SJSA1 (cell line): ENCODE measurements at places on chromosomes 5 and 9. TPM values are rescaled to one million over a fixed set of nuclear protein-coding genes. Genes with fewer than 3 reads are reported as not detected.

SOX30 gene
- 2.7 and 5.8 TPM in 2 replicates for total RNA-seq

PCDHGB7 gene
- total RNA-seq: 1.8 and 2.6 TPM in 2 replicates

LMBRD2 gene
- total RNA-seq: 15.3 and 21.1 TPM in 2 replicates

EFNA5 gene
- total RNA-seq: 0.22 and 0.87 TPM in 2 replicates

SPATA31D3 gene
- total RNA-seq: not detected in 2 replicates

TMEM252 gene
- total RNA-seq: not detected in 2 replicates

CCNO gene
- total RNA-seq: 0.34 TPM in 1 of 2 replicates, not detected in the other

GRCh38 chr5:17223367-17224185 is 6.1 kb downstream of the BASP1 start:
- no peak for DNase-seq

DNA sequence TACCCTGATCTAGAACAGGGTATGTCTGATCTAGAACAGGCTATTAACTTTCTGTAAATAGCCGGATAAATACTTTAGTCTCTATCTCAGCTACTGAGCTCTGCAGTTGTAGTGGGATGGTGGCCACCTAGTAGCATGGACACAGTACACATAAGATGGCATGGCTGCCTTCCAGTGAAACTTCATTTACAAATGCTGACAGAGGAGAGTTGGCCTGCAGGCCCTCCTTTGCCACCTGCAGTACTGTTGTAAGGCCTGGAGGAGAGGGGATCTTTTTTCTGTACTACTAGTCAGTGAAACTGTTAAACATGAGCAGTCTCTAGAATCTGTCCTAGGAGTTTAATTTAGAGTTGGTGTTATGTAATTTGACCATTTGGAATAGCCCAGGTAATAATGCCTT is 86.0 kb downstream of the TRIO start:
- DNase-seq: no peak

GRCh38 chr5:112625689-112626438 is 111.8 kb upstream of the APC start:
- DNase-seq: no peak

- DNase-seq: no peak
Observed at GRCh38 chr9:73054091-73054490, 97.6 kb upstream of the ANXA1 start.

- no peak for DNase-seq
Observed at GRCh38 chr5:112121258-112121657, 297.8 kb downstream of the EPB41L4A start.

- peak; percentile 55 for DNase-seq
Observed at GRCh38 chr9:75803130-75803529, 87.3 kb upstream of the PCSK5 start.

DNA sequence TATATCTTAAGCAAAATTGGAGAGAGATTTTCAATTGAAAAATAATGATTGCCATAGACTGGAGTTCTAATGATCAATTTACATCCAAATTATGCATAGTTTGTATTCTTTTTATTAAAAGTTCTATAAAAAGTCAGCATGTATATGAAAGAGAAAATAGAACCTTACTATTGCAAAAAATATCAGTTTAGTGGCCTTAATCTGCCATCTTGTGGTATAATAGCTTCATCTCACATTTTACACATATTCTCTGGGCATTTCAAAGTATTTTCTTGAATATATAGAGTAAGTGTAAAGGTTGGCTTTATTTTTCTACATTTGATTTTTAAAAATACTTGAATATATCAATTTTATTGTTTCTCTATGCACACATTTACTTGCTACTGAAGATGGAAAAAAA is 1858.6 kb upstream of the CDH9 start:
- DNase-seq: no peak

GRCh38 chr9:83108208-83108607 is 45.3 kb upstream of the RASEF start:
- DNase-seq: no peak

DNA sequence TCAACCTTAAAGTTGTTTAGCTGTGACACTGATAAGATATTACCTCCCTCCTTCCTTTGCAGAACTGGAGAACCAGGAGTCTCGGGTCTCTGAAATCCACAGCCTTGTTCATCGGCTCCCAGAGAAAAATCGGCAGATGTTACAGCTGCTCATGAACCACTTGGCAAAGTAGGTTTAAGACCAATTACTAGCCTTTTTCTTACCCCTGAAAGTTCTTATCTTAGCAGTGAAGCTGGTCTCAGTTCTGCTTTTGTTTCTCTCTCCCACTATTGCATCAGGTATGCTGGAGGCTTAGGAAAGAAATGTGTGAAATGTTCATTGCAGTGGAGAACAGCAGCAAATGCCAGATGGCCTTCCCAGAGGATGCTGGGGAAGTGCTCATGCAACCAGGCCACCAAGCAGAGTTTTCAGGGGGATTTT is 287.4 kb downstream of the ARHGAP26 start:
- DNase-seq: no peak

GRCh38 chr9:119264165-119264564 is 105.1 kb downstream of the BRINP1 start:
- DNase-seq: no peak

- DNase-seq: no peak
Observed at GRCh38 chr5:125302577-125302976, 556.1 kb upstream of the ZNF608 start.

GRCh38 chr5:24621792-24622191 is 23.0 kb downstream of the CDH10 start:
- no peak for DNase-seq

DNA sequence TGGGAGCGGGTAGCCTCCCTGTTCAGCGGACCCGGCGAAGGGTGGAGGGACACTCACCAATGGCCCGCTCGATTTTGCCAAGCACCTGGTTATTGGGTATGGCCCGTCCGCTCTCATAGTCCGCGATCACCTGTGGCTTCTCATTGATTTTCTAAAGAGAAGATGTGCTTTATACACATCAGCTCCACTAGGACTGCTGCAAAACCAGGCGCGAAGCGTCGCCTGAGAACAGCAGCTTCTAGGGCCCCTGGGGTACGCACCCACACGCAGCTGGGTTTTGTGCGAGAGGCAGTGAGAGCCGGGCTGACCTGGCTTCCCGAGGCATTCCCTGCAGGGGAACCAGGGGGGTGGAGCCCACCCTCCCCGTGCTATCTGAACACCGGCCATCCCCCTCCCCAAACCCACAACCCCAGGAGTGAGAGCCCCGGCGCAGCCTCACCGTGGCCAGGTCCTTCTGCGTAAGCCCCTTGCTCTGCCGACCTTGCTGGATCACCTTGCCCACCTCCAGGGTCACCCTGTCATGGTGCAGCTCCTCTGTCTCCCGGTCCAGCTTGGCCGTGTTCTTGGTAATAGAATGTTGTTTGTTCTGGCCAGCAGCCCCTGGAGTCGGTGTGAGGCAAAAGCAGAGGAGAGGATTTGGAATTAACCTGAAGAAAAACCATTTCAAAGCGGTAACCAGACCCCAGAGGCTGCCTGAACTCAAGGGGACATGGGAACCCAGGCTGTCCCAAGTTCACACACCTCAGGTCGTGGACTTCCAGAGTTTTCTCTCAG is 3.1 kb downstream of the EDF1 start:
- DNase-seq: no peak
